ENCODE measurements at places on chromosomes 3 and 15.

GRCh38 chr3:178404961-178405360, 131.3 kb upstream of the KCNMB2 start:
- DNase-seq: no peak

GRCh38 chr15:74414081-74414580, 19.6 kb downstream of the SEMA7A start:
- DNase-seq: no peak

DNA sequence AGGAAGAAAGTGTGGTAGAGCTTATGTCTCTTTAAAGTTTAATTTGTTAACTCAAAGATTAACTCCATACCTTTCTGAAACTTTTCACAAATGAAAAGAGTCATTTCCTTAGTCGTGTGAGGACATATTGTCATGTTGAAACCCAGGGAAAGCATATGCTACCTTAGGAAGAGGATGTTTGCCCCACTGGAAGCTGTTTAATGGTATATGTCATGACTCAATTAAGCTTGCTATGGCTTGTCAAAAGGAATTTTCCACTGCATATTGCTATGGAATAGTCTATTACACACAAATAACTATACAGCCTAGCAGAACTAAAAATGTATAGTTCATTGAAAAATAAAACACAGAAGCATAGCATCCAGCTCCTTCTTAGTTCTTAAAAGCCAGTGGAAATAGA, 69.9 kb downstream of the NSUN3 start:
- no peak for DNase-seq

DNA sequence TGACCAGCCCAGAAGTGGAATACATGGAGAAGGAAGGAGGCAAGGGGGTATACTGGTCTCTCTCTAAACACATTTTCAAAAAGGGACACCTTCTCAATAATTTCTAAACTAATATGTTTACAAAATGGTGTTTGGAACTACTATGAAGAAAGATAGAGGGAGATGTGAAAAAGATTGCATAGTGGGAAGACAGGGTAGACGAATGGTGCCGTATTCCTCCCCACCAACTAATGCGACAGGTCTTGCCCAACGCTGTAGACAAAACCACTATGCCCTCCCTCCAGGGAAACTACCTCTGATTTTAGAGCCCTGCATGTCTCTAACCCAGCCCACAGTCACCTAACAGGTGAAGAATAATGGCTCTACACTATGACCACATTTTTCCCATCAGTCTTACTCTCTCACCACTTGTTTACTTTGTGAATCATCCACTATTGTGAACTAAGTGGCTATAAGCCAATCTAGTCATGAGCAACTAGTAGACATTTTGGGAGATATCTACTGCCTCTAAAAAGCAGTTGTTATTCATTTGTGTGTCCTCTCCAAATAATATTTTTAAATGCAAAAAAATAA, 108.2 kb upstream of the UBE2E2 start:
- DNase-seq: no peak

- DNase-seq: no peak
Measured at GRCh38 chr3:5348229-5348902, 160.9 kb downstream of the EDEM1 start.

DNA sequence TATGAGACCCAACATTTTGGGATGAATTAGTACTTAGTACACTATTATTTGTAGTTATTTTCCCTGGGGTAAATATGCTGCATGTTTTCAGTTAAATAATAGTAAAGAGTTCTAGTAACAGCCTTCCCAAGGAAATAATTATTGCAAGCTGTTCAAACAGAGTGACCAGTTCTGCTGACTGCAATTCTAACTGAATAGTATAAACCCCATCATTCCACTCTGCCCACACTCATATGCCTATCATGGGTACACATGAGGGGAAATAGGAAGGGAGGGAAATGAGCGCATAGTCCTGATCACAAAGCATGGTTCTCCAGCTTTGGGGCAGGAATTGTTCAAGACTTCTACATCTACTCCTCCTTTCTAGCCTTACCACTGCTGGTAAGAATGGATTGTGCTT, 18.7 kb downstream of the UQCC5 start:
- no peak for DNase-seq

DNA sequence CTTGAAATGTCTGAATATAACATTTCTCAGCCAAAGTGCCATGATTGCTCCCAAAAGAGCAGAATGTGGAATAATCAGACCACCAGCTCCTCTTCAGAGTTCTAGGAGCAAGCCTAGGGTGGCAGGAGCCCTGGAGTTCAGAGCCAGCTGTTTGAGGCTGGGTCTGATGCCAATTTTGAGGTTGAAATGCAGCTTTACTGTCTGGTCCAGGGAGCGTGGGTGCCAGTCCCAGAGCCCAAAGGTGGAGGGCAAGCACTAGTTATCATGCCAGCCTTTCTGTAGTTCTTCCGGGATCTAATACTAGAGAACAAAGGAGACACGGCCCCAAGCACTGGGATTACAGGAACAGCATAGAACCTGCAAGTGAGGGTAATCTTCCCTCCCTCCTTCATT, 69.3 kb downstream of the TNFAIP8L3 start:
- DNase-seq: no peak

DNA sequence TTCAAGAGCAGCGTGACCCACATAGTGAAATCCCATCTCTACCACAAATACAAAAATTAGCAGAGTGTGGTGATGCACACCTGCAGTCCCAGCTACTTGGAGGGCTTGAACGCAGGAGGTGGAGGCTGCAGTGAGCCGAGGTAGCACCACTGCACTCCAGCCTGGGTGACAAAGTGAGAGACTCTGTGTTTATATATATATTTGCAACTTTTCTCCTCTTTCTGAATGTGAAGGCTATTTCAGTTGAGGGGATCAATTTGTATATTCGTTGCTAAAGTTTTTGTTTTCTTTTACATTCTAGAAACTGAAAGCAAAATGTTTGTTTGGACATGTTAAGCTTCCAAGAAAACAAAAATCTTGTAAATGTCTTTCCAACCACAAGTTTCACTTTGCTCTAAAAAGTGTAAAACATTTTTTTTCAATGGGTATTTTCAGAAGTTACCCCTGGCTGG, 29.8 kb upstream of the FAM98B start:
- no peak for DNase-seq

DNA sequence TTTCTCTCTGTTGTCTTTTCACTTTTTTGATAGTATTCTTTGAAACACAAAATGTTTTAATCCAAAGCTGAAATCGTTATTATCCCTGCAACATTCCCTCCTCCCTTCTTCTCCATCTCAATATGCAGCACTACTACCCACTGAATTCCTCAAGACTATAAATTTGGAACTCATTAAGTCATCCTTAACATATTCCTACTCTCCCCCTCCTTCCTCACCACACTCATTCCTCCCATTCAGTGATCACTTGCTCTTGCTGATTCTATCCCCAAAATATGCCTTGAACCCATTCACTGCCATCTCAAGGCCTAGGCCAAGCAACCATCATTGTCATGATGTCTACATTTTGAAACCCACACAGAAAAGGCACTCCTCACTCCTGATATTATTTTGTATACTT, 2.4 kb upstream of the PIK3R4 start:
- no peak for DNase-seq

GRCh38 chr3:195700319-195700718, 20.5 kb upstream of the MUC20 start:
- DNase-seq: no peak

DNA sequence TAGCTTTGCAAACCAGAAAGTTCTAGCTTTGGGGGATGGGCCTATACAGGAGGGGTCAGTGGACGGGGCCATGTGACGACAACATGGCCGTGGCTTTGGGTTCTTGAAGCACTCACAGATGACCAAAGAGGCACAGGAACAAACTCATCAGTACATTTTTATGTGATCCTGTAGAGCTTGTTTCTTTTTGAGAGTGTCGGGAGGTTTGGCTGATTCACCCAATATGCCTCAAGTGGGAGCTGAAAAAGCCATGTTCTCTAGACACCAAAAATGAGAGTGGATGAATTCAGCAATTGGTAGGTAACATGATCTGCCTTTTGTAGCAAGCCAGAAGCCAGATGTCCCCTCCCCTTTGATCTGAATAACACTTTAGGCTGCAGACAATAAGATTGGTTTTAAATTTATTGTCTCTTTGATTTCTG, 30.1 kb downstream of the GREM1 start:
- no peak for DNase-seq

DNA sequence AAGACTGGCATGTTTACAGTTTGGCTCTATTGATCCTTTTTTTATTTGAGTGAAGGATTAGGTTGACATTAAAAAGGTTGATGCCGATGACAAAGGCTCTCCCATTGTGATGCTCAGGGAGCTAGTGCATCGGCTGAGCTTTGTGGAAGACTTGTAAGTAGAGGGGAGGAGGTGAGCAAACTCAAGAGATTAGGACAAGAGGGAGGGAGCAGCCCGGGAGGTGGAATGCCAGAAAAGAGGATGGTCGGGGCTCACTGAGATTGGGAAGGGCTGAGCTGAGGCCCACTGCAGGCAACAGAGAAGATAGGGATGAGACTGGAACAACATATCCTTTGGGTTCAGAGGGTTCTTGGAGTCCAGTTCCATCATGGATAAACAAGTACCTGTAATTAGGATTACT, 26.5 kb upstream of the PSMD6 start:
- DNase-seq: no peak

- peak; percentile 48 for DNase-seq
Measured at GRCh38 chr15:92069308-92070250, 216.1 kb downstream of the SLCO3A1 start.

- peak; percentile 77 for DNase-seq
Measured at GRCh38 chr3:45210308-45211041, 15.6 kb downstream of the TMEM158 start.

DNA sequence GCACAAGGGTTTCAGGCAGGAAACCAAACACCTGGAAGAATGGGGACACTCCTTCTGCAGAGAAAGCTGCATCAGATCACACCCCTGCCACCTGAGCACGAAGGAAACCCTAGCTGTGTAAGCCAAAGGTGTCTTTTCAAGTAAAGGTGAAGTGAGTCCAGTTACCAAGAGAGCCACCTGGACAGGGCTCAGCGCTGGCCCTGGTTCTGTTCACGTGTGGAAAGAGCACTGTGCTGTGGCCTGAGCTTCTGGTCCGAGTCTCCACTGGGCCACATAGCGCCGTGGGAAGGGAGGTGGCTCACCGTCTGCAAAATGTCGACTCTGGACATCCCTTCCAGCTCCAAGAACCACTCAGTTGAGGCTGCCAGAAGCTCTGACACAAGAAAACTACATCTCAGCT, 151.1 kb downstream of the ADAMTS17 start:
- DNase-seq: no peak

DNA sequence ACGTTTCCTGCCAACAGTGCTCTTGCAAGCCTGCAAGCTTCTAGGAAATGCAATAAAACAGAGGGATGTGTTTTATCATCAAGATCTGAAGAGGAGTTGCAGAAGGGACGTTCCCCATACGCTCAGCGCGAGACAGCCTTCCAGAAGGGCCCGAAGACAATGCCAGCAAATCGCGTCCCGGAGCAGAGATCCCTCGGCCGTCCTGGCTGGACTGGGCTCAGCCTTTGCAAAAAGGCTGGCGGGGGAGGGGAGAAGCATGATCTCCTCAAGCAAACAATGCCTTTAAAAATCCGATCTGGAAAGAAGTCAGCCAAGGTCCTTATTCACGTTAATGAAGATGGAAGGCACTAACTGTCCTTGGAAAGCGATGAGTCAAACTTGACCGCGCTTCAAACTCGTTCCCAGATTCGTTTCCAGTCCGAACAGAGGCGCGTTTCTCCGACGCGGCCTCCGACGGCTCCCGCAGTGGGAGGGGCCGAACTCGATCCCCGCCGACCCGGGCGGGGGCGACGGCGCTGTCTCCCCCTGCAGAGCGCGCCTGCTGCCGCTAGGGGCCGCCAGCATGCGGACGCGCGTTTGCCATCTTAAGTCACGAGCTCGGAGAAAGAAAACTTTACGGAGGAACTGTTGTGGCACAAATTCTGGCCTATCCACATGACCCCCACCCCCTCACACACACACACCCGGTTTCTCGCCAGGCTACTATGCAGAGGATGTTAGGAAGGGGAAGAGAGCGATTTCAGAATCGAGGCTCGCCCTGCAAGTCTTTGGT, 5.5 kb downstream of the BCL6 start:
- DNase-seq: peak; percentile 87

DNA sequence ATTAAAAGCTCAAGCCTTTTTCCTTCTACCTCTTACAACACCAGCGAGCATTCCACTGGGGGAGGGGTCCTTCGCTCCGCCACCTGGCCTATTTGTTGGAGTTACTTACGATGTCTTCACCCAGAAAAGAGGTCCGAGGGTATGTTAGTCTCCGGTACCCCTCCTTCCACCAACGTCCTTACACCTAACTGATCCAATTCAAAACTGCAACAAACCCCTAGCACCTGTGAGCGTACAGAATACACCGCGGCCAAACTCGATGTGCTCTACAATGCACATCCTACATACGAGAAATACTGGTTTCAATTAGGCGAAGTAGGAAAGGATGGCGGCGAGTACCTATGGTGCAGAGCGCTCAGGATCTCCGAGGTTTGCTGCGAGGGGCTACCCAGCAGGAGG, 944 bp downstream of the SLITRK3 start:
- no peak for DNase-seq

GRCh38 chr3:113193288-113193687, 18.1 kb upstream of the BOC start:
- DNase-seq: no peak

- peak; percentile 27 for DNase-seq
Measured at GRCh38 chr3:15241341-15241740, 35.3 kb downstream of the CAPN7 start.

- no peak for DNase-seq
Measured at GRCh38 chr15:64568765-64569164, 108.4 kb downstream of the ZNF609 start.

DNA sequence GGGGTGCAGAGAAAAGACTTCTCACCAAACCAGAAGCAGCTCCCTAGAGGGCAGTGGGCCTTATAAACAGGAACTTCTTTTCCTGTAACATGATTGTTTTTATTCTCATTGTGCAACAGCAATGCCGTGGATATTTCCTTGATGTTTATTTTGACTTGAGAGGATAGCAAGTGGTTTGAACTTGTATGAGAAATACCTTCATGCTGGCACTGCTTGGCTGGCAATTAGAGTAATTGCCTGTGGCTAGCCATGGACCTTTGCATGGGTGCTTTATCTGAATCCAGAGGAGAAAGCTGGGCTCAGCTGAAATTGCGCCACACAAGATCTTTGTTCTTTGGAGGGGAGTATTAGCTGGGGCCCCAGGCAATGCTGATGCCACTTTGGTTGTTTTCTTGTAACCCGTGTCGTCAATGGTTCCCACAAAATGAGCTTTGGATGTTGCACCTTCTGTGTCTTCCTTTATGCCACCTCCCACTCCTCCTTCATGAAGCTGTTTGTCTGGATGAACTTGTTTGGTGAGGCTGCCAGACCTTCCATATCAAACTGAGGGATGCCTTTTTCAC, 37.9 kb downstream of the CMTM8 start:
- no peak for DNase-seq

- no peak for DNase-seq
Measured at GRCh38 chr15:57500979-57501576, 90.6 kb upstream of the MYZAP start.

GRCh38 chr15:57111002-57111401, 192.6 kb downstream of the TCF12 start:
- DNase-seq: no peak

GRCh38 chr15:95018888-95019545, 787.7 kb downstream of the MCTP2 start:
- DNase-seq: peak; percentile 24

All from activated CD4-positive, alpha-beta T cell treated with anti-CD3 and anti-CD28 coated beads, Interleukin-2, Interleukin-4, amounts not matched to agents 100 ng/mL and 50 ng/mL, durations not matched to agents 16 hours and 8 hours (primary cell).